ENCODE measurements at places on chromosomes 7 and 10.
A peak's percentile ranks its signal among the peaks of the same experiment; 100 is the strongest.

DNA sequence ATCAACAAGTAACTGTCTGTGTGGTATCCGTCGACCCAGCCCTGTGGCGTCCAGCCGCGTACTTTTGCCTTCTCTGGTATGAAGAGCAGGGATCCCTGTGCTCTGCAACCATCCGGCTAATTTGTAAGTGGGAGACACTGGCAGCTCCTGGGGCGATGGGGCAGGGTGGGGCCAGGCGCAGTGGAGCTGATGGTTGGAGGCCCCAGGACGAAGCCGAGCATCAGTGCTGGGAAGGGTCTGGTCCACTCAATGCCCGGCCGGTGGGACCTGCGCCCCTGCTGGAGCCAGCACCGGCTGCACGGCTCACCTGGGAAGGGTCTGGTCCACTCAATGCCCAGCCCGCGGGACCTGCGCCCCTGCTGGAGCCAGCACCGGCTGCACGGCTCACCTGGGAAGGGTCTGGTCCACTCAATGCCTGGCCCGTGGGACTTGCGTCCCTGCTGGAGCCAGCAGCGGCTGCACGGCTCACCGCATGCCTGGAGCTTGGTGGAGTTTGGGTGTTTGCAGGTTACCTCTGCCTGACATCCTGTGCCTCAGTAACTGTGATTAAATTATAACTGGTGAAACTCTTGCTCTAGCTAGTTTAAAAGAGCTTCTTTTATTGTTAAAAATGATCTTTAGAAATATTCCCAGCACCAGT, 96.1 kb downstream of the NKX6-2 start:
- DNase-seq, result no peak

GRCh38 chr7:30954914-30955313, 8.8 kb upstream of the GHRHR start:
- no peak for DNase-seq

- no peak for DNase-seq
Observed at GRCh38 chr10:60320666-60321065, 69.0 kb downstream of the ANK3 start.

DNA sequence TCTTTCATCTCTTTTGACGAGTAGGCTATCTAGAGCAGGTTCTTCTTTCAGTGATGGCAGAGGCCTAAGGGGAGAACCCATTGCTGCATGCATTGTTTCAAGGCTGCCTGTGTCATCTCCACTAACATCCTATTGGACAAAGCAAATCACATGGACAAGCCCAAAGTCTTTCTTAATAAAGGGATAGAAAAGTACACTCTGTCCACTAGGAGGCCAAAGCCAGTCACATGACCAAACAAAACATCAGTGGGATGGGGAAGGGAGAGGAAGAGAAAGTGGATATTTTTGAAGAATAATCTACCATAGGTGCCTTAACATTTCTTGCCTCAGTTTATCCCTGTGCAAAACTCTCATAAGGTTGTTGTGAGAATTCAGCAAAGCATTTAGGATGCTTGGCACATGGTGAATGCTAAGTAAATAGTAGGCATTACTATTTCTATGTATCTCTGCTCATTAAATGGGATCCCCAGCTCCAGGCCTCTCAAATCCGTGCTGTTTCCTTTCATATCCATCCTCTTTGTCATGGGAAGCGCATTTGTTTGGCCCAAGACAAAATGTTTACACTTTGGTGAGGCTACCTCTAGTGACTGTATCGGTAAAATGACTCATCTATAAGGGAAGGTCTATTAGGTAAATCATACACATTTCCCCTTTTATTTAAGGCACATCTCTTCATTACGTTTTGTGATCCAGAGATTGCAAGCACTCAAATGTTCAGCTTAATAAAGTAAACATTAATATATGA, 16.7 kb upstream of the CADPS2 start:
- DNase-seq, result no peak

- peak; percentile 92 for DNase-seq
Observed at GRCh38 chr10:63157845-63158624, 24.9 kb downstream of the NRBF2 start.
